Mononuclear cell (primary cell): ENCODE measurements at places on chromosomes 13 and 19. TPM values are rescaled to one million over a fixed set of nuclear protein-coding genes. Genes with fewer than 3 reads are reported as not detected.

CABP5 gene
- 4.0 TPM for total RNA-seq

ZNF442 gene
- 1.0 TPM for total RNA-seq

FLT3LG gene
- 49.6 TPM for total RNA-seq

ZNF560 gene
- total RNA-seq: not detected

SYT5 gene
- total RNA-seq: 0.63 TPM

BST2 gene
- total RNA-seq: 25.1 TPM

HRC gene
- total RNA-seq: not detected

TEX101 gene
- 0.10 TPM for total RNA-seq

IGFL1 gene
- total RNA-seq: not detected

CCDC169 gene
- total RNA-seq: not detected

RAB11B gene
- total RNA-seq: 24.3 TPM

CYSLTR2 gene
- total RNA-seq: 4.7 TPM

FFAR3 gene
- 0.73 TPM for total RNA-seq

CGB1 gene
- total RNA-seq: not detected

CD79A gene
- total RNA-seq: 47.3 TPM
